ENCODE measurements at places on chromosomes 4 and X.
A peak's percentile ranks its signal among the peaks of the same experiment; 100 is the strongest.

GRCh38 chr4:74805601-74806000 lies 11.3 kb upstream of the BTC start:
- no peak for DNase-seq

- DNase-seq, result no peak
These were observed 65.7 kb upstream of the SLITRK2 start for GRCh38 chrX:145751943-145752342.

DNA sequence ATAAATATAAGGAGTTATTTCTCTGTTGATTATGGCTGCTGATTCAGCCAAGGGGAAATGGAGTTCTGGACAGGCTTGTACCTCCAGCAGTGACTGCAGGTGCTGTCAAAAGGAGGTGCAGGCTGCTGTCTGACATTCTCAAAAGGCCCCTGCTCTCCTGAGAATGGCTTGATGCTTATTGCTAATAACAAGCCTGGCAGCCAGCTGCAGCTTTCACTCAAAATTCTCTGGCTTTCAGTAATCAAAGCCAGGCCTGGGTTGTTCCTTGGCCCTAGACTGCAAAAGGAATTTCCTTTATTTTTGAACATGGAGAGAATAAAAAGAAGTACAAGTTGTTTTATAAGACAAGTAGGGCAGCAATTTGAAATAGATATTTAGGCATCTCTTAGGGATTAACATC lies 575.9 kb downstream of the MID1IP1 start:
- no peak for DNase-seq

DNA sequence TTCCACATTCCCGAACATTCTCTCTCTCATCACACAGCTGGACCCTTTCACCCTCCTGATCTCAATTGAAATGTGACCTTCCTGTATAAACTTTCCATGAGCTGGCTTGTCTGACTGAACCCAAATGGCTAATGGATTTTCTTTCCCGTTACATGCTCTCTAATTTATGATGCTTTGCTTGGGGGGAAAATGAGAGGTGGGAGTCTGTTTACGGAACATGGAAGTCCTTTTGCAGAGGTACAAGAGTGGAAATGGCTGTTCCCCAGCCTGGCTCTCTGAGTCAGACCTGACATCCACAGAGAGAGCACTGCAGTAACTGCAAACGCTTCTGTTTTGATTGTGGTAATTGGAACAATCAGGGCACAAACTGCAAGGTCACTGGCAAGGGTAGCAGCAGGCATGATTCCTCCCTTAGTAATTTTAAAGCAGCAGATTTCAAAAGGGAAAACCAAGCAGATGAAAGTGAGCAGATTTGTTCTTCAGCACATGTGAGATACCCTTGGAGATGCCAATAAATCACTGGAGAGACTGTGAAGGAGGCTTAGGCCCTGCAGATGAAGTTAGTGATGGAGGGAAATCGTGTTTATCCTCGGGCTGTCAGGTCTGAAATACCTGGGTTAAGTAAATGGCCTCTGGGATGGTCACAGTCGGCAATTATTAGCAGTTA lies 83.9 kb downstream of the SNCA start:
- DNase-seq, result no peak

DNA sequence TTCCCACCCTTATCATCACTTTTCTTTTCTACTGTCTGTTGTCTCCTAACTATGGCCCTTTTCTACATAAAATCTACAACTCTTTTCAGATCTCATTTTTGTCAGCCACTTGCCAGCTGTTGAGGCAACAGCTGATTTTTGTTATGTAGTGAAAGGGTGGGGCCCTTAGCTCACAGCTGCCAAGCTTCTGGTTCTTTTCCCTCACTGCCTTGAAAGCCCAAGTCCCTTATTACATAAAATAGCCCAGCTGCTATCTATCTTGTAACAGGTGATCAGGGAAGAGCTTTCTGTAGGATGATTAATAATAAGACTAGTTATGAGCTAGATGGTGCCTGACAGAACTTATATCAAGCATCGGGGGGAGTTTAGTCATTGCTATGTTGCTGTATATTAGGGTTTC lies 45.9 kb downstream of the ADGRL3 start:
- no peak for DNase-seq

- no peak for DNase-seq
These were observed 44.6 kb upstream of the LINC00632 start for GRCh38 chrX:140664939-140665338.

- no peak for DNase-seq
These were observed 102.0 kb upstream of the USP38 start for GRCh38 chr4:143082701-143083100.

GRCh38 chrX:20029728-20030127 lies 38.9 kb upstream of the BCLAF3 start:
- peak; percentile 27 for DNase-seq

DNA sequence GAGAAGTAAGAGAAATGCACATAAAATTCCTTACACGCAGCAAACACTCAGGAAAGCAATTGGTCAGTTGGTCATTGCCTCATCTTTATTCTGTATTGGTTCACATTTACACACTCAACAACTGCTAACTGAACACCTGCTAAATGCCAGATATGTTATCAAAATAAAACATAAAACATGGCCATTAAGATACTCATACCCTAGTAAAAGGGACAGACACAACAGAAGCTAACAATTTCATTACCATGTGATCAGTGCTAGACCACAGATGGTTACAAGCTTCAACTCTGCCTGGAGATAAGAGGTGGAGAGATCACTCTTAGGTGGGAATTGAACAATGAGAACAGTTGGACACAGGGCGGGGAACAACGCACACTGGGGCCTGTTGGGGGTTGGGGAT lies 26.2 kb downstream of the TEC start:
- DNase-seq, result no peak

DNA sequence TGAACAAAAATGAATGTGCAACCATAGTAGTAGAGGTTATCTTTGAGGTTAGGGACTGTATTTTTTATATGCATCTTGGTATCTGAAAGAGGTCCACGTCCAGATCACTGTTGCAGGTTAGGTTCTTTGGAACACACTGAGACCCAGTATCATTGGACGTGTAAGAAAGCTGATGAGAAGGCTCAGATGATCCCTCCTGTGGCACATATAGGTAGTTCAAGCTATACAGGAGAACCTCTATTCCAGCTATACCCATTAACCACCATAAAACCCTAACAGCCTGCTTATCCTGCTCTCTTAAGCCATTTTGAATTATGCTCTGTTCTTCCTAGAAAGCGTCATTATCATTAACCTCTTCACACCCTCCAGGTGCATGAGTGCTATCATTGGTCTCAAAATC lies 930.7 kb upstream of the HS3ST1 start:
- no peak for DNase-seq

GRCh38 chr4:30721185-30722091 lies 1.3 kb downstream of the PCDH7 start:
- DNase-seq, result no peak

DNA sequence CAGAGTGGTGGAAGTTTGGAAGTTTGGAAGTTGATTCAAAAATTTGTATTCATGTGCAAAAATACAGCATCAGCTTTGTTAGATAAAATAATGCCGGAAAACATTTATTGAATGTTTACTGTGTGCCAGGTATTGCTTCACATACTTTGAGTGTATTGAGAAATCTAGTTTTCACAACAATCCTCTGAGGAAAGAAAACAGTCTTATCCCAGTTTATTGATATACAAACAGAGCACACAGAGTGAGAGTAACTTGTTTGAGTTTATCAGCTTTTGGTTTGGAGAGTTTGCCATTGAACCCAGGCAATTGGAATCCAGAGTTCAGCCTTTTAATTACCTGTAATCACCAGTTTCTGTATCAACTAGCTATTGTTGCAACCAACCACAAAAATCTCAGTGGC lies 127.2 kb upstream of the RPS6KA3 start:
- DNase-seq, result no peak

- DNase-seq, result no peak
These were observed 64.3 kb downstream of the MSN start for GRCh38 chrX:65731684-65732289.

GRCh38 chr4:57320217-57320616 lies 210.0 kb upstream of the IGFBP7 start:
- no peak for DNase-seq

- DNase-seq, result no peak
These were observed 137.0 kb downstream of the AMMECR1 start for GRCh38 chrX:110180928-110181310.

DNA sequence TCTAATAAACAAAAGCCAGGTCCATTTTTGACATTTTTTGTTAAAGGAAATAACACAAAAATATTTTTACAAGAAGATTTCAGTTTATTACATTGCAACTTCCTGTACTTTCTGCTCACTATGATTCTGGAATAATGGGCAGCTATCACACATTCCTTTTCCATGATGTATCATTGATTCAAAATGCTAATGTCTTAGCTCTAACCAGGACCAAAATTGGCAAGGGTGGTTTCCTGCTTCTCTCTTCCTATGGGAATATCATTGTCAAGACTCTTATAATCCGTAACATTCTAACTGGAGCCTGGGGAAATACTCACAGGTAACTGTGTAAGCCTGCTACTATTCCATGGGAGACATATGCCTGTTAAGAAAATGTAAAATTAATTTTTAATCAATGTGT lies 218.6 kb downstream of the DCAF12L2 start:
- no peak for DNase-seq

GRCh38 chr4:81410680-81411079 lies 61.0 kb downstream of the RASGEF1B start:
- DNase-seq, result no peak

DNA sequence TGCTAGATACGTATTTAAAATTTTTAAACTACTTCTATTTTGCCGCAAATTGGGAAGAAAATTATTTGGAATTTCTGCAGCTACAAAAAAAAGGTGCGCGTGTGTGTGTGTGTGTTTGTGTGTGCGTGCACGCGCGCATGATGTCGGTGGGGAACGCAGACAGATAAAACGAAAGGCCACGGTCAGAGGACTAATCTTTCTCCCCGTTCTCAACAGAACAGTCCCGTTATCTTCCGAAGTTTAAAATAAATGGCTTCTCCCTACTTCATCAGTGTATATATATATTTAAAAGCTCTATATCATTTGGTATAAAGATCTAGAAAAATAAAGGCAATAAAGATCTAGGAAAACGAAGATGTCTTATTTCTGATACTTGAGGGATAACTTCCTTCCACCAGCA lies 1.5 kb downstream of the MGARP start:
- no peak for DNase-seq

GRCh38 chr4:6017030-6017429 lies 1.2 kb downstream of the C4orf50 start:
- peak; percentile 18 for DNase-seq

GRCh38 chr4:183563874-183564273 lies 59.0 kb downstream of the ING2 start:
- no peak for DNase-seq

DNA sequence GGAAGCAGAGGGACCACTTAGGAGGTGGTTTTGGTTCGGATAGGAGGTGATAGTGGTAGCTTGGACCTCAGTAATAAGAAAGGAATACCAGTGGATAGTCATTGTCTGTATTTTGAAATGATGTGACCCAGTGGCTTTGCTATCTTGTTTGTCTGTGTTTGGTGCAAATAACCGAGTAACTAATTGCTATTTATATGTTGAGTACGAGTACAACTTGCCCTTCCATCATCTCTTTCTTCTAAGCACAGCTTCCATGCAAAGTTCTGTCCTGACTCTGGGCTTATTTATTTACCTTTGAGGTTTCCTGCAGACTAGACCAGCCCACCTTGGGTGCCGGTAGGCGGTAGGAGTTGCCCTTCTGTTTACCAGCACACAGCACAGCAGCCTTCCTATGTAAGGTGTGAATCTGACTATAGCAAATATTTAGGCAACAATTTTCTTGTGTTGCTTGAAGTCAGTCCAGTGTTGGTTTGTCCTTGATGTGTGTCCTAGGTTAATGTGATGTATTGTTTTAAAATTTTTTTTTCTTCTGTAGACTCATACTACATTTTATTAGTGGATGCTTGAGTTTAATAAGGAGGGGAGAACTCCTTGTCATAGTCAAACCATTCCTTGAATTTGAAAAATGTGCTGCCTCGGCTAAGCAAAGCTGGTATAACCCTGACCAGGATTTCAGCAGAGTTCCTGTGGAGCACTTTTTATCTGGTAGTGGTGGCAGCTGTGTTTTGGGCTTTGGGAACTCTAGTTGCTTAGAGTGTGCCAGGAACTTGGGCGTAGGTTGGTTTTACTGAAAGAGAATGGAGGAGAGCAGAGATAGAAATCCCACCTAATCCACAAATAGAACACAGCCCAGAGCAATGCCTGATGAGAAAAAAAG lies 21.9 kb downstream of the PTTG2 start:
- no peak for DNase-seq

DNA sequence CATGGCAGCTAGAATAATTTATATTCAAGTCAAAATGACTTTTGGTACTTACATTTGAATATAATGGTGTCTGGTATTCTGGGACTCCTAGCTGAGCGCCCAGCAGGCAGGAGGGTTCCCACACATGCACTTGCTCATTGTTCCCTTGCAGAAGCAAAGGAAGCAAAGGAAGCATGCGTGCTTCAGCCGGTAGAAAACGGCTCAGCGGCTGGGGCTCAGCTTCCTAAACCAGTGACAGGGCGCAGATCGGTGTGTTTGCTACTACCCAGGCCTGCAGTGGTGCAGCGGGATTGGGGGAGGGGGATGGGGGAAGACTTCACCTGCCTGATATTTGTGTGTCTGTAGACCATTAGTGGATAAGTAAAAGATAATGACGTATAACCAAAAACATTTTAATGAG lies 978.3 kb upstream of the TENM3 start:
- DNase-seq, result no peak

DNA sequence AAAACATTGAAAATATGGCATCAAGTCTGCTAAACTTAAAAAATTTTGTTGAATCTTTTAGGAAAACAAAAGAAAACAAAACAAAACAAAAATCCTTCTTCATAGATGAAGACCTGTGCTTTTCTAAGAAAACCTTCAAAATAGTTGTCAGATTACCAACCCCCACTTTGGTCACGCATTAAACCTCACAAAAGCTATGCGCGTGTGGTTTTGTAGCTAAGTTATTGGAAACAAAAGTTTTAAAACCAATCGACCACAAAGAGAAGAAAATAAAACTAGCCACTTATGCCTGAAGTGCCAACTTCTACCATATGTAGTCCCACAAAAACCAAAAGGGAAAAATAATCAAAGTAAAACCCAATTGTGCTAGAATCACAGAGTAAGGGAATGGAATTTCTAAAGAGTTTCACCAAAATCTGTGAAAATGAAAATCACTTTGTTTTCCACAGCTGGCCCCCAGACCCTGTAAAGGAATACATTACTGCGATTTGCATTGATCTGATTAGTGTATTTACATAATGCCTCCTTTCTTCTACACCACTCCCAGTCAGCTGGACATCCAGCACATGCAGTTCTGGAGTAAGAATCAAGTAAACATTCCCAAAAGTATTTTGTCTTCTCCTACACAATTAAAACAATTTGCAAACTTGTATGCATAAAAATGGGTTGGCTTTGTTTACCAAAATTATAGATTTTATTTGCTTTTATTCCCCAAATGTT lies 330.1 kb upstream of the DKK2 start:
- no peak for DNase-seq

- no peak for DNase-seq
These were observed 66.9 kb upstream of the C4orf50 start for GRCh38 chr4:6085028-6085690.

DNA sequence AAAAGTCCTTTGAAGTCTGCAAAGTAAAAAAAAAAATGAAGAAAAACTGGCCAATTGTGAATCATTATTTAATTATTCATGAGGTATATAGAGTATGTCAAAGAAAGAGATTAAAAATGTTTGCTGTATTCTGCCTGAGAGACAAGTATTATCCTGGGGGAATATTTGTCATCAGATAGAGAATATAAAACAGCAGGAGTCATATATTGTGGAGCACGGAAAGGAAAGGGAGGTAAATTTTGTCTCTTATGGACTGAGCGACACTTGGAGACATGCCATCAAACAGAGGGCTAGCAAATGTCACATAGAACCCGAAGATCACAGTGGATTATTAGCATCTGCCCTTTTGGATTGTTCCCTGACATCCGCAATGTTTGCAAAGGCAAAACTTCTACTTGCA lies 39.2 kb upstream of the FAT1 start:
- no peak for DNase-seq
